HuH-7 (cell line): ENCODE measurements at places on chromosomes 5 and 9.

DNA sequence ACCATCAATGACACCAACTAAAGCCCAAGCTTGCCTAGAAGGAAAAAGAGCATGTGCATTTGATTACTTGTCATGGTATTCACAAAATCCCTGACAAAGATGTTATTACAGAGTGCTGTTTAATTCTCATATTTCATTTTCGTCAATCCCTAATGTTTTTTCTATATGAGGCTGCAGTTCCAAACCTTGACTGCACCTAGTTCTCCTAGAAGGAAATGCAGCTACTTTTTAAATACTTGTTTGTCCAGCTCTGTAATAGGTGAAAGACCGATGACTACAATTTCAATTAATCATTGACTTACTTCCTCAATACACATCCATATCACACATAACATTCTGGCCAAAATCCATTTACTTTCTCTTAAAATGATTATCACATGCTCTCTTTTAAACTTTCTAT, 28.1 kb downstream of the CEMIP2 start:
- DNase-seq = no peak

DNA sequence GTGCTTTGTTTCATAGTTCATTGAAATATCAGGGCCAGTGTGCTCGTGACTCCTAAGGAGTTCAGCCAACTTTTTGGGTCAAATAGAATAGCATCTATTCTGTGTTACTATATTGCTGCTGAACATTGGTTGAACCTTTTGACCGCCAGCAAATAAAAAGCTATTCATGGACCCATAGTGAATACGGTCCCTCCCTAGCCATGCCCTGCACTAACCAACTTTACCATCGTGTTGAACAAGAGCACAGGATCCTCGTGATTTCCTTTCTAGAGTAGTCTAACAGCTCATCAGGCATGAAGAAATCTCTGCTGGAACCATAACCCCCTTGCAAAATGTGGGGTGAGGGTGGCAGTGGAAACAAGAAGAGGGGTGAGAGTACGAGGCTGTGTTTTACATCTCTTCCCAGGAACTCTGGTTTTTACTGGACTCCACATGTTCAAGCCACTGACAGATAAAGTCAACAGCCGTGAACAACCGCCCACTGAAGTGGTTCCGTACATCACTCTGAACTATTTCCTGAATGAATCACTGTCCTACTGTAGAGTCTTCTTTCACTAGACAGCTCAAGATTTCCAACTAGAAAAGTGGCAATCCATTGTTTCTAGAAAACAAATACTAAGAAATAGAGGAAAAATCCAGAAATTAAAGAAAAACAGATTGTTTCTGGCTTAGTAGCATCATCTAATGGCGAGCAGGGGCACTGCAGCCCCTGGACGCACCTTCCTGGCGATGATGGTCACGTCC, 70.1 kb upstream of the SPATA31E1 start:
- peak; percentile 40 for DNase-seq

DNA sequence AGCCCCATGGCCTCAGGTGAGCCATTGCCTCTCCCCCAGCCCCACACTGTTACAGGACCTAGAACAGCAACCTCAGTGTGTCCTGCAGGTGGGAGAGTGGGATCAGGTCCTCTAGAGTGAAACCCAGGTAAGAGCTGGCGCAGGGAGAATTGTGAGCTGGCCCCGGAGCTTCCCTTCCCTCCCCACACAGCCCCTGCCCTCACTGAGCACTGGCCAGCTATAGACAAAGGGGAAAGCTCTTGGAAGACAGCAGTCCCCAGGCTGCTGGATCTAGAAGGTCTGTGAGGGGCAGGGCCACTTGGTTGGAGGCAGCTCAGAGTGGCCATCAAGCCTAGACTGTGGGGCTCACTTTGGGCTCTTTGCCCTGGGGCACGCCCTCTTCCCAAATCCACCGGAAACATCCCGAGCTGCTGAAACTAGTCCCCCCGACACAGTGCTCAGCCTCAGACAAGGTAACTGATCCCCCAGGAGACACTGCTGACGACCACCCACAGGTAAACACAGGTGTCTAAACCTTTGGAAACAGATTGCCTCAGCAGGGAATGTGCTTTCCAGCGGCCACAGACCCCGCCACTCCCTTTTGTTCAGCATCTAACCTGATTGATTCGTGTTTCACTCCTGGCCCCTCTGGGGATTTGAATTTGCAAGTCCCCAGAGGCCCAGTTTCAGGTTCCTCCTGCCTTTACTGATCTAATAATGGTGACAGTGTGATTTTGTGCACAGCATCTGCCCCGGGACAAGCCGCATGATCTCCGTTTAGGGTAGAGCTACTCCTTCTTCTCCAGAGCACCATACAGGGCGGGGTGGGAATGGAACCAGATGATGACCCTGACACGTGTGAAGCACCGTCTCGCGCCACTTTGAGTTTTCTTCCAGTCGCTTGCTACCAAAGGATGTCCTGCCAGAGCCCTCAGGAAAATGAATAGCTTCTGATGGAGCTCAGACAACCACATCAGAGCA, 42.2 kb upstream of the ADAMTS2 start:
- DNase-seq = no peak

DNA sequence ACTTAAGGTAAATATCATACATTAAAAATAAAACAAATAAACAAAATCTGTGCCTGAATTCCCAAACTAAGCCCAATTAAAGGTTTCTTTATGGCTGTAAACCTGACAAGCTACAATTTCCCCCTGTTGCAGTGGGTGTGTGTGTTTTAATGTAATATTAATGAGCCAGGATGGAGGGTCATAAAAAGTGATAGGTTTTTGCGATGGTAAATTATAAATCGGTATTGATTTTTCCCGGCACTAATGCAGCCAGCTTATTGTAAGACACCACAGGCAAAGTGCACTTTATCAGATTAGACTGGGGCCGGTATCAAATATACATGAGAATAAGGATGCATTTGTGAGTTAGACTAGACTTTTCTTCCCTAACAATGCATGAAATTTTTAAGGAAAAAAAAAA, 120.4 kb downstream of the EBF1 start:
- no peak for DNase-seq

DNA sequence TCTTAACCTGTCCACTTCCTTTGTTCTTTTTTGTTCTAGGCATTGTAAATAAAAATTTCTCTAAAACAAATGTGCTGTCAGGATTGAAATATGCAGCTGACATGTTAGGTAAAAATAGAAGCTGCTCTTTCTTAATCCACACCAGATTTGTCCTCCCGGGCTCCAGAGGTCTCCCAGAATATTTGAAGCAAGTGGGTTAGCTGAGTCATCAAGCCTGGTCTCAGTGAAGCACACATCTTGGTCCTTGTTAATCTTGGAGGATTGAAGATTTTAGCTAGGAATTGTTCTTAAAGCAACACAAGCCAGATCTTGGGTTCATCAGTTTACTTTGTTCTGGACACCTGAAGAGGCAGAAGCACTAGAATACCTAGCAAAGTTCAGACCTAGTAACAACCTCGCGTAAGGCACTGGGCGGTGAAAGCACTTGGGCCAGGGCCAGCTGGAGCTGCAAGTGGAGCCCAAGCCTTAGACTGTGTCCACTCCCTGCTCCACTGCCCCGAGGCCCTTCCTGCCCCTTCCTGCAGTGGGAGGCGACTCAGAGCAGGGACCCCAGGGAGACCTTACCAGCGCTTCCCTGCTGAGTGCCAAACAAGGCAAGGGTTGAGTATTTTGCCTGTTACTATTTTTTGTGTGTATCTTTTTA, 36.5 kb downstream of the HABP4 start:
- DNase-seq = no peak

DNA sequence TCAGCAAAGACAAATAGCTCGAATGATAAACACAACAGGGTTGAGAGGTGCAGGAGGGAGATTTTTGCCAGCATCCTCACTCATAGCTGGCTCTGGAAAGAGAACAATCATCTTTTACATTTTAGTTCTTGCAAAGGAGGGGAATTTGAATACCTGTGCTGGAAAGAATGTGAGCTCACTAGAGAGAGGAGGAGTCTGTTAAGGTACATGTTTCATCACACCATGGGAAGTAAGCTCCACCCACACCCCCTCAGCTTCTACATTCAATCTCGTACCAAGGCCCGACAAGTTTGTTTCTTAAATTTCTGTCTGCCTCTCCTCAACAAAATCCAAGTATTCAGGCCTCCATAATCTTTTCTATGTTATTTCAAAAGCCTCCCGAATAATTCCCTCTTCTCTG, 254.6 kb downstream of the BRINP1 start:
- no peak for DNase-seq

DNA sequence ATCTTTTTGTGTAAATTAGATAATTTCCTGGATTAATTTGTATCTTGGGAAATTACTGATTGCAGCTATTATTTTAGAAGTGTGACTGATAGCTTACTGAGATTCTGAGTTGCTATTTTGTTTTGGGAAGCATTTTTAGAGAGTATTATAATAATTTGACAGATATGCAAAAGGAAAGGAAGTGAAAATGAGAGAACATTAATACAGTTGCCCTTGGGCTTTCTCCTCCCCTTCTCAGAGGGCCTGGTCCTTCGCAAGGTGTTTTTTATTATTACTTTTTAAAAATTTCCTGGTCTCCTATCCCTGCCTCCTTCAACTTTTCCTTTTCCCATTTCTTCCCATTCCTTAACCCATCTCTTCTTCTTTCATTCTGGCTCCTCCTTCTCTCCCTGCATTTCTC, 32.6 kb downstream of the UBAP1 start:
- no peak for DNase-seq

DNA sequence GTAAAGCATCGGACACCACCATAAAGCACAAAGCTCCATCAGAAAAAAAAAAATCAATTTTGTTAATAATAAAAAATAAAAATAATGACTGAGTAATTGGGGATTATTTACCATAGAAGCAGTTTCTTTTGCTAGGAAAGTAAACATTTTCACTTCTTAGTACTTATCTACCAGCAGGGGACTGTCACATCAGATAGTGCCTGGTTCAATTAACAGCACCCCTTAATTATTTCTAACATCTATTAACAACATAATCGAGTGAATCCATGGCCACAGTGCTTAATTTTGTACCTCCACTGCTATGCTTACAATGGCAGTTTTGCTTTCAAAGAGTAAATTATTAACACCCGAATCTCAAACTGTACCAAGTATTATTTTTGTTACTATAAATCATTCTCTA, 221.7 kb downstream of the SMARCA2 start:
- no peak for DNase-seq

GRCh38 chr9:93635186-93636107, 59.1 kb downstream of the PHF2 start:
- no peak for DNase-seq

DNA sequence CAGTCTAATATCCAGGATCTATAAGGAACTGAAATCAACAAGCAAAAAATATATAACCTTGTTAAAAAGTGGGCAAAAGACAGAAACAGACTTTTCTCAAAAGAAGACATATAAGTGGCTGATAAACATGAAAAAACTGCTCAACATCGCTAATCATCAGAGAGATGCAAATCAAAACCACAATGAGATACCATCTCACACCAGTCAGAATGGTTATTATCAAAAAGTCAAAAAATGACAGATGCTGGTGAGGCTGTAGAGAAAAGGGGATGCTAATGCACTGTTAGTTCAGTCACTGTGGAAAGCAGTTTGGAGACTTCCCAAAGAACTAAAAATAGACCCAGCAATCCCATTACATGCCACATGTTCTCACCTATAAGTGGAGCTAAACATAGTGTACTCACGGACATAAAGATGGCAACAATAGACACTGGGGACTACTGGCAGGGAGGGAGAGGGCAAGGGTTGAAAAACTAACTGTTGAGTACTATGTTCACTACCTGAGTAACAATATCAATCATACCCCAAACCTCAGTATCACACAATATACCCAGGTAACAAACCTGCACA, 11.7 kb upstream of the TSSK1B start:
- DNase-seq = no peak

- no peak for DNase-seq
These were observed 27.5 kb upstream of the DNAH5 start for GRCh38 chr5:13972029-13972428.
